ENCODE measurements at places on chromosomes 16 and 17. TPM values are rescaled to one million over a fixed set of nuclear protein-coding genes. Genes with fewer than 3 reads are reported as not detected.

The CLEC18C gene
- 0.28 TPM for polyA plus RNA-seq

The NR1D1 gene
- polyA plus RNA-seq, result 9.3 TPM

The ZMYND15 gene
- 0.20 TPM for polyA plus RNA-seq

GRCh38 chr17:71632328-71632727 lies 488.5 kb upstream of the SOX9 start:
- DNase-seq, result no peak

The TRIM37 gene
- polyA plus RNA-seq, result 15.0 TPM

GRCh38 chr17:64378890-64379354 lies 11.7 kb downstream of the PECAM1 start:
- DNase-seq, result no peak

DNA sequence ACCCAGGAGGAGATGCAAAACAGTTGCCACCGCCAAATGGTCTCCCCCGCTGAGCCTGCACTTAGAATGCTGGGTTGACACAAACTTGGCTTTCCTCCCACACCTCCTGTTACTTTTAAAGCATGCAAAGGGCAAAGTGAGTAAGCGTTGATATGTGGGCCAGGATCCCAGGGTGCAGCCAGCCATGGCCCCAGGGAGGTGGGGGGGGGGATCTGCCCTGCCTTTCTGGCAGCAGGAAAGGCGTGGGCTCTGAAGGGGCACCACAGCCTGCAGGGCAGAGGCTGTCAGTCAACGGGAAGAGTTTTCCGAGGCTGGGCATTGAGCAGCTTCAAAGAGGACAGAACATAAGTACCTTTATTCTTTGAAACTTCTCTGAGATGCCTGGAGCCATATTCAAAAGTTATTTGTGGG lies 142.3 kb downstream of the ABCC12 start:
- no peak for DNase-seq

GRCh38 chr16:50675686-50676610 lies 5.2 kb downstream of the SNX20 start:
- DNase-seq, result no peak

GRCh38 chr16:82987767-82988166 lies 361.0 kb downstream of the CDH13 start:
- DNase-seq, result no peak

DNA sequence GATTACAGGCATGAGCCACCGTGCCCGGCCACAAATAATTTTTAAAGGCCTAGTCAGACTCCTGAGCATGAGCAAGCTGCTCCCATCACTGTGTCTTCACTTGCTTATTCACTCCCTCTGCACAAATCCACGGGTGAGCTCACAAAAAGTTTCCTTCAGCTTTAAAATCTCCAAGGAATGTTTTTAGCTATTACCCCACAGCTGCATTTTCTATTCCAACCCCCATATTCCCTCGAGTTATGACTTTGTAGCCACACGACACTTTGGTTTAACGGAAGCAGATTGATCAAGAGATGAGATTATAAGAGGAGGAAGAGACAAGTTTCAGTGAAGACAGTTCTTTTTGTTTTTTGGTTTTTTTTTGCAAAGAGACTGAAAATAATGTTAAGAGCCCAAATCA lies 49.1 kb upstream of the SLC25A19 start:
- DNase-seq, result no peak

GRCh38 chr16:58551496-58551895 lies 36.2 kb downstream of the SETD6 start:
- DNase-seq, result peak; percentile 15

Data from muscle of arm (tissue), 14 donors.